Activated naive CD4-positive, alpha-beta T cell (primary cell): ENCODE measurements at places on chromosomes 6 and 20.

DNA sequence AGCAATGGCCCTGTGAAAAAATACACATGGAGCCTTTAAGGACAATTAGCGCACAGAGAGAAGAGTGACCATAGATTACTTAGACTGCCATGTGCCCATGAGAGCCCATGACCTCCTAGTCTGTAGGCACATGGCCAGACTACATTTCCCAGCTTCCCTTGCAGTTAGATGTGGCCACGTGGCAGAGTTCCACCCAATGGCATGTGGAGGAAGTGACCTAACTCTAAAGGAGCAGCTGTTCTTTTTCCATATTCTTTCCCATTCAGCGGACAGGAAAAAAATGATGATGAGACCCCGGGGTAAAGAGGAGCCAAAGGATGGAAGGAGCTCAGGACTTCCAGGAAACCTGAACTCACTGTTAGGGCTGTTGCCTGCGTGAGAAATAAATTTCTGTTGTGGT, 116.6 kb downstream of the CBLN4 start:
- no peak for DNase-seq

DNA sequence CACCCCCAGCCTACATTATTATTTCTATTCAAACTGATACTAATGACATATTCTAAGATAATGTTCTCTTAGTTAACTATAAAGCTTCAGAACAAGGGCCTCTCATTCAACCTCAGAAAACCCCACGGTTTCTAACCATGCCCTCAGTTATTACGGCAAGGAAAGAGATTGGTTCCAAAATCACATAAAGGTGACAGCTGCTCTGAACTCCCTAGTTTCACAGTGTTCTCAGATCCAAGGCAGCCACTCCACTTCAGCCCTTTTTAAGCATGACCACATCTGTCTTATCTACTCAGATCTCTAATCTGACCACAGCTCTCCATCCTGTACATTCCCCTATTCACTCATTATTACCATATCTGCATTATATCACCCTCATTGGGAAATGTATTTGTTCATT, 98.8 kb upstream of the CEP85L start:
- no peak for DNase-seq

GRCh38 chr6:18601516-18602020, 214.4 kb downstream of the RNF144B start:
- DNase-seq = no peak

DNA sequence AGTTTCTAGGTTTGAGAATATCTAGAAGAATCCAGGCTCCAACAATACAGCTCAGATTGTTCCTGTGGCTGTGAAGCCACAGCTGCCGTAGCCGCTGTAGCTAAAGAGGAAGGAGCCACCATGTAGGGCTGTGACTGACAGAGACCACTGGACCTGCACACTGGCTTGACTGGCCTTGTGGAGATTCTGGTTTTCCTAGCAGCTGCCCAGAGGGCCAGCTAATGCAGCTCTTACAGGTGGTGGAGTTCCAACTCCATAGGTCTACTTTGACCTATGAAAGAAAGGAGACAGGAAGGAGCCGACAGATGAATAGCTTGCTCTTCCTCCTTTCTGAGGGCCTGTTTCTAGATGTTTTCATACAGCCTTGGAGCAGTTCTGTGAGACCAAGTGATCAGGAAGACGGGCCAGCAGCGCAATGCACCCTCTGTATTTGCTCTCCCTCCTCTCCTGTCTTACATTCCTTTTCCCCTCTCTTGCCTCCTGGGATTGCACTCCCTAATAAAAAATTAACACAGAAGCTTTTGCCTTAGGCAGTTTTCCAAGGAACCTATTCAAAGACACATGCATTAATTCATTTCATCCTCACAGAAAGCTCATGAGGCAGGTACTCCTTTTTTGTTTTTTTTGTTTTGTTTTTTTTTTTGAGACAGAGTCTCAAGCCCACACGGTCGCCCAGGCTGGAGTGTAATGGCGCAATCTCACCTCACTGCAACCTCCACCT, 51.8 kb upstream of the MYB start:
- no peak for DNase-seq

- no peak for DNase-seq
Observed at GRCh38 chr6:44480097-44480541, 92.6 kb downstream of the CDC5L start.

- DNase-seq = no peak
Observed at GRCh38 chr20:58716476-58717277, 24.1 kb downstream of the NPEPL1 start.

DNA sequence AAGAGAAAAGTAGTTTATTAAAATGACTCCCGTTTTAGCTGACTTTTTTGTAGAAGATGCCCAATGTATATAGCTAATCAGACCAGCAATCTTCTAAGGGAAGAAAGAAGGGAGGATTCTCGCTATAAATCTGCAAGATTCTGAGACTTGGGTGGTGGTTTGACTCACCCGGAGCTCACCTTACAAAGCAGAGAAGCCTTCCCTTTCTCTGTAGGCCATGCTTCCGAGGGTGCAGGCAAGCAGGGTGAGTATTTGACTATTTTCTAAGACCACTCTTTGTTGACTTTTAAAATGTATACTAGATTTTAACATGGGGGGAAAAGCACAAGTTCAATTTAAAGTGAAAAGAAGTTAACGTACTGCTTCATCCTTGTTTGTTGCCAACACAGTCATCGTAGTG, 2.7 kb downstream of the OLIG3 start:
- no peak for DNase-seq

DNA sequence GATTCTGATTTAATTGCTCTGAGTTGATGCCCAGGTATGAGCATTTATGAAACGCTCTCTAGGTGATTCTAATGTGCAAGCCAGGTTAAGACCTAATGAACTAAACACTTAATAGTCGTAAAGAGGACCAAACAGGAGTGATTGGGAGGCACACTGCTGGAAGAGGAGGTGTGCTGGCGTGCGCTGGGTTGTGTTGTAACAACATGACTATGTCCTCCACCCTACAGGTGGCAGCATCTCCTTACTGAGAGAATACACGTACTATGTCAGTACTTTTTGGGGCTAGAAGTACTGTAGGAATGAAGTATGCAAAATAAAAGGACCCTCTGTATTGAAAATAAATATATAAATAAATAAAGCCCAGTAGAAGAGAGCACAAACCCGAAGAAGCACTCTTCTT, 11.9 kb downstream of the C6orf89 start:
- no peak for DNase-seq

GRCh38 chr6:161396539-161396938, 122.7 kb upstream of the AGPAT4 start:
- no peak for DNase-seq

DNA sequence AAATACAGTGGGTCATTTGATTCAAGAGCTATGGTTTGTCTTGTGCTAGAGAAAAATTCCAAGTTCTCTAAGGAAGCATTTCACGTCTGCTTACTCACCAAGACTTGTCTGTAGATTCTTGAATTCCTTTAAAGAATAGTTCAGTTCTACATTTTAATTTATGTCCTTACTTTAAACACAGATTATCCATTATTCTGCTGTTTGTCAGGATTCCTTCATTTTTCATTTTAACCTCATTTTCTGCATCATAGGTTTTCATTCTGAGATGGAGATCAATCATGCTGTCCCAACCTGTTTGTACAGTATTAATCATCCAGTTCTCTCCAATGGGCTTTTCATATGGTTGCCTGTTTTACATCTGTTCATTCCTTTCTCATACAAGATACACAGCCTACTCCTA, 24.5 kb upstream of the POPDC3 start:
- DNase-seq = no peak

DNA sequence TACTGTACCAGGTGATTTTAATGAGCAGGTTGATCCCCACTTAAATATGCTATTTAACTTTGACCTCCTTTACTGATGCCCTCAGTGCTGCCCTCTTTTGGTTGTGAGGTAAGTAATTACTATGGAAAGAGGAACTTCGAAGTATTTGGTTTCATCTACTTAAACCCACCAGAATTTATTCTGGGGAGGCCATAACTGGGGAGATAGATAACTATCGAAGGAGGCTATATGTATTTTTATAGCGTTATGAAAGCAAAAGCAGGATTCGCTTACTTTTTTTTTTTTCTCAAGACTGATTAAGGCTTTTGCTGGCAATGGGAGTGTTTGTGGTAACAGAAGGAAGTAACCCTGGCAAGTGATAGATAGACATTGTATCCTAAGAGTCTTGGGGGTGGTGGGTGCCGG, 168.9 kb upstream of the CENPW start:
- DNase-seq = no peak
